Mesangial cell (primary cell): ENCODE measurements at places on chromosomes 13 and 19. TPM values are rescaled to one million over a fixed set of nuclear protein-coding genes. Genes with fewer than 3 reads are reported as not detected.

SHISA2 gene
- total RNA-seq = 88.2 and 119 TPM in 2 replicates

TNNI3 gene
- 1.9 TPM in 1 of 2 replicates, not detected in the other for total RNA-seq

B3GNT3 gene
- total RNA-seq = 0.13 TPM in 1 of 2 replicates, not detected in the other

LRG1 gene
- under 0.01 TPM in 1 of 2 replicates, not detected in the other for total RNA-seq

NLRP4 gene
- not detected in 2 replicates for total RNA-seq

UNC13A gene
- total RNA-seq = 0.16 and 0.25 TPM in 2 replicates

VSTM2B gene
- not detected in 2 replicates for total RNA-seq

CBY2 gene
- total RNA-seq = not detected in 2 replicates

ZNF285 gene
- total RNA-seq = 1.3 and 4.3 TPM in 2 replicates

PRODH2 gene
- total RNA-seq = not detected in 2 replicates

CGB5 gene
- total RNA-seq = 0.38 and 2.1 TPM in 2 replicates

GAPDHS gene
- not detected in 2 replicates for total RNA-seq

ICAM4 gene
- 0.33 and 1.1 TPM in 2 replicates for total RNA-seq

ZNF575 gene
- total RNA-seq = 0.16 and 0.76 TPM in 2 replicates

MBD3L3 gene
- total RNA-seq = not detected in 2 replicates

CADM4 gene
- 24.4 and 39.2 TPM in 2 replicates for total RNA-seq

DAND5 gene
- 0.16 TPM in 1 of 2 replicates, not detected in the other for total RNA-seq

SAMD1 gene
- 28.2 and 44.0 TPM in 2 replicates for total RNA-seq

SMIM44 gene
- not detected in 2 replicates for total RNA-seq

KLK3 gene
- not detected in 2 replicates for total RNA-seq

TTC9B gene
- total RNA-seq = not detected in 2 replicates

SULT2B1 gene
- 0.25 TPM in 1 of 2 replicates, not detected in the other for total RNA-seq

ZNF583 gene
- 3.9 and 4.2 TPM in 2 replicates for total RNA-seq

CFD gene
- total RNA-seq = 0.81 and 7.0 TPM in 2 replicates

ZFP28 gene
- 2.1 and 4.3 TPM in 2 replicates for total RNA-seq

LRFN3 gene
- 10.4 and 19.8 TPM in 2 replicates for total RNA-seq

SIAH3 gene
- 0.16 and 0.38 TPM in 2 replicates for total RNA-seq

PSG3 gene
- not detected in 2 replicates for total RNA-seq

RAB3A gene
- total RNA-seq = 0.65 and 2.4 TPM in 2 replicates

ERICH6B gene
- not detected in 2 replicates for total RNA-seq

N4BP2L1 gene
- 0.81 and 4.2 TPM in 2 replicates for total RNA-seq

ASPDH gene
- not detected in 2 replicates for total RNA-seq

CD22 gene
- total RNA-seq = 1.1 TPM in 1 of 2 replicates, not detected in the other

FCGBP gene
- total RNA-seq = 2.0 TPM in 1 of 2 replicates, not detected in the other

APOC1 gene
- total RNA-seq = 6.2 and 10.8 TPM in 2 replicates

CEACAM1 gene
- 0.13 TPM in 1 of 2 replicates, not detected in the other for total RNA-seq
